ENCODE measurements at places on chromosomes 3 and 15. TPM values are rescaled to one million over a fixed set of nuclear protein-coding genes. Genes with fewer than 3 reads are reported as not detected.
A peak's percentile ranks its signal among the peaks of the same experiment; 100 is the strongest.

DNA sequence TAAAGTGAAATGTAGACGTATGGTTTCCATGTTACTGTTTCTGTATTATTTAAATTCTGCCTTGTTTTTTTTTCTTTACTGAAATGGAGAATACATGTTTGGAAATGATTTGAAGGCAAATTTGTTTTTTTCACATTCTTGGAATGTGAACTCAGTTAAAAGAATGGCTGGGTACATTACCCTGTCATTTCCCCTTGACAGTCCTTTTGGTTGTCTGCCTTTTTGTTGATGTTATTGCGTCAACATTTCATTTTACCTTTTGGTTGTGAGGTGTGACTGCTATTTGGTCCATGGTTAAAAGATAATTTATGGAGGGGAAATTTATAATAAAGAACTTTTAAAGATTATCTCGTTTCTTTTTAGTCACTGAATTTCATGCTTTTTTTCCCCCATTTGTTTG, 3.2 kb upstream of the GPR171 start:
- no peak for DNase-seq

GRCh38 chr15:35290301-35290721, 205.2 kb upstream of the NANOGP8 start:
- no peak for DNase-seq

DNA sequence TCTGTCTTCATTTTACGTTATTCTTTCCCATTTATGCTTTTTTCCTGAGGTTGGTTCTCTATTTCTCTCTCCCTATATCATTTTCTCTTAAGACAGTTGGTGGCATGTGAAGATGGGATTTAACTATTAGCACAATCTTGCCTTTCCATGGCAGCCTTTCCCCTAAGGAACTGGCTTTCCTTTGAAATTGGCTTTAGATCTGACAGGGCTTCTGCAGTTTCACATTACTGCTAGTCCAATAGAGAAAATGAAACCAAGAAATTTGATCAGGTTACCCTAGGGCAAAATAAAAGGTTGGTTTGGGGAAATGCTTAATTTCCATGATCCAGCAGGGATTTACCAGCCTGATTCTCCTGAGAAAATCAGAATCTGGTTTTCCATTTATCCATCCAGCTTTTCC, 22.7 kb upstream of the CHL1 start:
- DNase-seq, result no peak

- no peak for DNase-seq
Observed at GRCh38 chr3:117246771-117247555, 537.4 kb downstream of the TUSC7 start.

DNA sequence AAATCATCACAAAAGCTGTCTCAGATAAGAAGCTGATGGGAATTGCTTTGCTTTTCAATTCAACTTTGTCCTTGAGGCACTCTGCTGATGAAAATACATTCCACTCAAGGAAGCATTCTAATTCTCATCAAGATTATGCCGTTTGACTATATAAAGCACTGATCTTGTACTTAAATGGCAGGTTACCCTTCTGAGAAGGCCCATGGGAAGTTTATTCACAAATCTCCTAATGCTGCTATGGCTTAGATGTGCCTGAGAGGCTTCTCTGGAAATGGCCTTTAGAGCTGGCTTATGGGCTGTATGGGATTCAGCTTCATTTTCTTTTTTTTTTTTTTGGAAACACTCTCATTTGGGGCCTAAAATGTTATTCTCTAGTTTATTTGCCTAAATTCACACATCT, 69.7 kb upstream of the ARNT2 start:
- DNase-seq, result no peak

- DNase-seq, result no peak
Observed at GRCh38 chr15:84858231-84858630, 26.2 kb upstream of the SLC28A1 start.

DNA sequence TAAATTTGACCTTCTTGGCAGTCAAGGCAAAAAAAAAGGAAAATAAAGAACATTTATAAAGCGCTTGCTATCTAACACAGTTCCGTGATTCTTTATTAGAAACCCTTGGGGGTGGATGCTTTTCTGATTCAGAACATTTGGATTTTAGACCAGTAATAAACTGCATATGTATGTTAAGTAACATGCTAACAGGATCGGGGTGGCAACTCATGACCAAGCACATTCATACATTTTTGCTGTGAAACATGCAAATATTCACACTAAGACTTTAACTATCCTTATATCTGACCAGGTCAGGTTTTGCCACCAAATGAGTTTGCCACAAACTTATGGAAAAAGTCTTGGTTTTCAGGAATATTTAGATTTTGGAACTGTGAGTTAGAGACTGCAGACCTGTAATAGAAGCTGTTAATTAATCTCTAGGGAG, 30.4 kb upstream of the KLF13 start:
- no peak for DNase-seq

- DNase-seq, result peak; percentile 61
Observed at GRCh38 chr3:141104151-141104821, 53.1 kb downstream of the SPSB4 start.

DNA sequence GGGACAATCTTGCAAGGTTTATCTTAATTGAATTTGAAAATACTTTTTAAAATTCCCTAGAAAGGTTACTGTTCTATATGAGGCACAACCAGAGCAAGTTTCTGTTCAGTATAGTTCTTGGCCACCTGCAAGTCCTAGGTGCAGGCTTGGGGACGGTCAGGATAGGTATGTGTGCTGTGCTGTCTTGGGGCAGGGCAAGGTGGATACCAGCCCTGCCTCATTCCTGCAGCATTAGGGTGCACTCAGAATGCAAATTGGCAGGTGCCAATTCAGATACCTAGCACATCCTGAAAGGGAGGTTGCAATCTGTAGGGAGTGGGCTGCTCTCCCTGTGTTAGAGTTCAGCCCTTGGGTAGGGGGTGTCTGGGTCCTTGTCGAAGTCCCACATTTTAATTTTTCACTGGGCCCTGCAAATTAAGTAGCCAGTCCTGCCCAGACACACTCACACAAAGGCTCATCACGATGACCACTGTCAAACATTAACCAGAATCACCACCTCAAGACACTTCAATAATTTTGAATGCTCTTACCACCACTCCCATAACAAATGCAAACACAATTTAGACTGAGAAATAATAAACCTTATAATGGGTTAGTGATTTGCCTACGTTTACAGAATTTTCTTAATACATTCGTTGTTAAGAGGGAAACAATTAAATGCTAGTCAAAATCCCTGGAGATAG, 838.0 kb upstream of the NR2F2 start:
- DNase-seq, result no peak

- no peak for DNase-seq
Observed at GRCh38 chr3:77222701-77223100, 182.8 kb downstream of the ROBO2 start.

GRCh38 chr3:122991236-122991985, 36.2 kb downstream of the SEMA5B start:
- DNase-seq, result no peak

DNA sequence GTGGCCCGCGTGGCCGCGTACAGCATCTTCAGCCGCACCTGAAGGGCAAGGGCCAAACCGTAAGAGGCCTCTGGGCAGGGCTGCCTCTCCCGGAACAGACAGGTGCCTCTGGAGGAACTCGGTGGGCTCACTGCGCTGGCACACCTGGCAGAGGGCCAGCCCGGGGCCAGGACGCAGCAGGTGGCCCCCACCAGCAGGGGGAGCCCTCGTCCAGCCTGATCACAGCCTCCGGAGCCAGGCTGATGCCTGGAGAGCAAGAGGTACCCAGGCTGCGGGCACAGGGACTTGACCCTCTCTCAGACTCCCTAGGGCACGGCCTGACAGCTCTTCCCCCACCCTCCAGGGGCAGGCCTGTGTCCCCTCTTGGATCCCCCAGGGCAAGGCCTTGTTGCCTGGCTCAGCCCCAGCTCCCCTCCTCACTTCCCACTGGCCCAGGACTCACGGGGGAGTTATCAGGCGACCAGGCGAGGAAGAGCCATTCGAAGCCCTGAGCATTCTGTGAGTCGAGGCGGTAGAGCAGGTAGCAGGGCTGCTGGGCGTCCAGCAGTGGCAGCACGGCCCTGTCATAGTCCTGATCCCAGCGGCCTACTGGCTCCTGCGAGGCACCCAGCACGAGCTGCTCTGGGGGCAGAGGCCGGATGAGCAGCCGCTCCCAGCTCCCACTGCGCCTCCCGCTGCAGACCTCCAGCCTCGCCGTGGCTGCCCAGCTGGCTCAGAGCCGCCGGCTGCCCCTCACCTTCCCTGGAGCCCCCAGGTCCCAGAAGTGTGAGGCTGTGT, 6.2 kb upstream of the TLR9 start:
- DNase-seq, result peak; percentile 87

DNA sequence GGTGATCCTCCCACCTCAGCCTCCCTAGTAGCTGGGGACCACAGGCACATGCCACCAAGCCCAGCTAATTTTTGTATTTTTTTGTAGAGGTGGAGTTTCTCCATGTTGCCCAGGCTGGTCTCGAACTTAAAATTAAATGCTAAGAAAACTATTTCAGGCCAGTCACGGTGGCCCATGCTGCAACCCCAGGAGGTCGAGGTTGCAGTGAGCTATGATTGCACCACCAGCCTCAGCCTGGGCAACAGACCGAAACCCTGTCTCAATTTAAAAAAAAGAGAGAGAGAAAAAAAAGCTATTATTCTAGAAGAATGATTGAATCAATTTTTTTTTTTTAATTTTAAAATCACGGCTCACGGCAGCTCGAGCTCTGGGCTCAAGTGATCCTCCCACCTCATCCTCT, 4.7 kb downstream of the SLC51A start:
- no peak for DNase-seq

GRCh38 chr3:26271848-26272247, 350.7 kb upstream of the LRRC3B start:
- no peak for DNase-seq

- no peak for DNase-seq
Observed at GRCh38 chr3:16313886-16314645, 49.1 kb downstream of the OXNAD1 start.

DNA sequence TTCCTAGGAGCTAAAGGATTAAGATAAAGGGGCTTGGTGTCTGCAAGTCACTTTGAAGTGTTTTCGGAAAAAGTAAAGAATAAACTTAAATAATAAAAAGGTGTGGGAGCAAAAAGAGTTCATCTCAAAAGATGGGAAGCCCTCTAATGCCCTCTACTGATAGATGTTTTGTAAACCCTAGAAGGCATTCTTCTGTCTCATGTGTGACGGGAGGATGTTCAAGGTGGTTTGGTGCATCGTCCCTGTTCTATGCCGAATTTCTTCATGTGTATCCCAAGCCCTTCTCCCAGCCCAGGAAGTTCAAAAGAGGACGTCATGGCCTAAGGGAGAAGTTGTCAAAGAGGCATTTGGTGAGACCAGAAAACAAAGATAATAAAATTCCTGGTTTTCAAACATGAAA, 37.2 kb downstream of the CCK start:
- no peak for DNase-seq

DNA sequence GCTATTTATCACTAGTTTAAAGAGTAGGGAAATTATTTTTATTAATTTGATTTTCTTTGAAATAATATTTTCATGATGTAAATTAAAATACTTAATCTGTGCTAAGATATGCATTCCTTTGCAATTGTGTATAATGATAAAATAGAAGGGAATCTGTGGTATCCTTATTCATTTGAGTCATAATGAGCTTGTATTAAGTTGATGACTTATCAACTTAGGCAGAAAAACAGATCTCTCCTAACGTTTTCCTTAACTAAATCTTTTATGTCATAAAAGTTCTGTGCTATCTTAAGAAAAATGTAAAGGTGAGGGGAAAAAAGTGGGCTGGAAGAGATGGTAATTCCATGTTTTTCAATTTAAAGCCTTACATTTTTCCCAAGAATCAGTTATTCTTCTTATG, 1.9 kb downstream of the FGF7 start:
- no peak for DNase-seq

GRCh38 chr3:191065181-191065805, 133.7 kb upstream of the OSTN start:
- DNase-seq, result no peak

- peak; percentile 33 for DNase-seq
Observed at GRCh38 chr15:78726870-78727551, 84.3 kb downstream of the ADAMTS7 start.

DNA sequence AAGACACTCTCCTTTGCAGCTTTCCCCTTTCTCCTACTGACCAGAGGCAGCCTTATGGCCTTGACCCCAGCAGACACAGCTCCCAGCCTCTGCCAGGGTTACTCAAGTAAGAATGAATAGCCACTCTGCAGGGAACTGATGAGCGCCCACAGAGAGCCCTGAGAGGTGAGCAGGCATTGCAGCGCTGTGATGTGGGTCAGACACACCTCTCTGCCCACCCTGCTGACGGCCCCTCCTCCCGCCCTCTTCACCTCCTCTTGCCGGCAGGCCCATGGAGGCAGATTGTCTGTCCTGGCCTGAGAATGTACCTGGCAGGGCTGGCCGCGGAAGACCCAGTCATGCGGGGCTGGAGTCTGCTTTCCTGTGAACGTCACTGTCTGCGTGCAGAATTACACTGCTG, 512.6 kb upstream of the PPP2R3A start:
- DNase-seq, result no peak

- peak; percentile 67 for DNase-seq
Observed at GRCh38 chr15:47473832-47474231, 243.5 kb upstream of the SEMA6D start.

DNA sequence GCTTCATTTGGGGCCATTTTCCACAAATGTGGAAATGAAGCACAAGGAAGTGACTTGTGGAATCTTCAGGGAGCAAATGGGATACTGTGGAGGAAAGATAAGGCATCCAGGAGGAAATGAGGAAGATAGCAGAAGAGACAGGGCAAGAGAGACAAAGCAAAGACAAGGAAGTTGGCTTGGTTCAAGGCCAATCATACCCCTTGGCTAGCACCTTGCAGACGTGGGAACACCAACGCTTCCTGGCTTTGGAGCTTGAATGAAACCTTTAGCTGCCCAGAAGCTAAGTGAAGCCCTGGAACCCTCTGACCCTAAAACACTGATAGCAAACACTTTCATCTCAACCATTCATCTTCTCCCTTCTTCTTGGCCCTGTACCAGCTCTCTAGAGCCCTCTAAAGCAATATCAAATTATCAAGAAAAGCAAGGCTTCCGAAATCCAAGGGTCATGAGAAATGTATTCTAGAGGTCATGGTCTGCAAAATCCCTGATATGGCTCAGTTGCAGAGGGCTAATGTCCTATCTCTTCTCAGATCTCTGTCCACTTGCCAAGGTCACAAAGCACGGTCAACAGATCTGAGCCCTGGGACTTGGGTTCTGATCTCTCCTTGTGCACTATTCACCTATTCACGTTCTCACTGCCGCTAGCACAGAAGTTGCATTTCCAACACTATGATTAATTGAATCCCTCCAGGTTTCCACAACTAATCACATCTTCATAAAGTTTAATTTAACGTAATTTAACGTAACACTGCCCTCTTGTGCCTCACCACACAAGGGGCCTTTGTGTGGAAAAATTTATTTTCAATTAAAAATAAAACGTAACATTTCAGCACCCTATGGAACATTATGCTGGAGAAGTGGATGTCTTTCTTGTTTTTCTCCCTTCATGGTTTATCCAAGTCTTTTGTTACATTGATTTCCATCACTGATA, 557.6 kb upstream of the ADAMTS9 start:
- DNase-seq, result no peak

GRCh38 chr3:151567477-151567876, 106.6 kb upstream of the IGSF10 start:
- no peak for DNase-seq

- DNase-seq, result no peak
Observed at GRCh38 chr15:67794832-67795574, 30.3 kb upstream of the SKOR1 start.

- no peak for DNase-seq
Observed at GRCh38 chr3:122101646-122102045, 46.5 kb downstream of the CD86 start.

The GOLGA8J gene
- not detected for total RNA-seq

The SLCO2A1 gene
- 11.6 TPM for total RNA-seq

The HCLS1 gene
- 11.1 TPM for total RNA-seq

The FETUB gene
- not detected for total RNA-seq

The PARP6 gene
- total RNA-seq, result 49.6 TPM

The CFAP20DC gene
- 0.22 TPM for total RNA-seq

The FBN1 gene
- total RNA-seq, result 27.6 TPM

The MCTP2 gene
- 2.1 TPM for total RNA-seq

The PSTPIP1 gene
- 2.4 TPM for total RNA-seq

Measured in left ventricle myocardium superior (tissue), 1 donor.